ENCODE measurements at places on chromosomes 3 and 15.

- DNase-seq, result no peak
Measured at GRCh38 chr15:32718227-32718820, 520 bp downstream of the GREM1 start.

GRCh38 chr3:116552246-116552645, 107.0 kb upstream of the LSAMP start:
- DNase-seq, result no peak

DNA sequence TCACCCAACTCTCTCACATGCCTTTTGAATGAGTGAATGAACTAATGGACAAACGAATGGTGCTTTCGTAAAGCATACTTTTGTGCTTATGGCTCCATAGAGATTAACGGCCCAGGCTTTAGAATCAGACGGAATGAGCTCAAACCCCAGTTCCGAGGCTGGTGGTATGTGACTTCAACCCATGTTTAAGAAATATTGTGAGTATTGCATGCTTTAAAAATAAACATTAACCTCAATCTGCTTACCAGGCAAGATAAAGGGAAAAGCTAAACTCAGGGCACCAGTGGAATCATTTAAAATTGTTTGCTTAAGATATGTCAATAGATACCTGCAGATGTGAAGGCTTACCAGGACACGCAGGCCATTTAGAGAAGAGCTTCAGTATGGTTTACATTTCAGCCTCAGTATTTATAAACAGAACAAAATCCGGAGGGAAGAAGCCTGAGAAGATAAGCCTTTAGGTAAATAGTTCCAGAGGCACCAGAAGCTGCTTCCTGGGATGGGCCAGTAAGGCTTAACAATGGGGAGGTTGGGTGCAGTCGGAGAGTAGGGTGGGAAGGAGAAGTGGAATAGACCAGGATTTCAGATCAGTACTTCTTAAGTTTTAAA, 186.4 kb downstream of the ADAMTS9 start:
- no peak for DNase-seq

GRCh38 chr3:41363830-41364523, 164.7 kb downstream of the CTNNB1 start:
- DNase-seq, result no peak

GRCh38 chr3:15794842-15795650, 2.7 kb downstream of the ANKRD28 start:
- DNase-seq, result no peak

DNA sequence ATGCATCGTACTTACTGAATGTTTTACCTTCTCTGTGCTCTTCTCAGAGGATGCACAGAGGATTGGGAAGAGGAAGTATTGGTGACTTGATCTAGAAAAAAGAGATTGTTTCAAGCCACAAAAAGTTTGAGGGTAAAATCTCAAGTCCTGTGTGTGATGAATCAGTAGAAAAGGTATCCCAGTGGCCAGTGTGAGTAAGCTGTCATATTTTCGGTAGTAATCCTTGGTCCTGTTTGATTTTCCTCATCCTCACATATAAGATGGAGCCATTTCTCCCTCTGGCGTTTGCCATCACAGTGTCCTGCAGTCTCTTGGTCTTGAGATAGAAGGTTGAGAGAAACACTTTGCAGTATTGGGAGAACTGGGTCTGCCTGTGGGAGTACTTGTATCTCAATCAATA, 166.8 kb downstream of the LPP start:
- DNase-seq, result no peak

DNA sequence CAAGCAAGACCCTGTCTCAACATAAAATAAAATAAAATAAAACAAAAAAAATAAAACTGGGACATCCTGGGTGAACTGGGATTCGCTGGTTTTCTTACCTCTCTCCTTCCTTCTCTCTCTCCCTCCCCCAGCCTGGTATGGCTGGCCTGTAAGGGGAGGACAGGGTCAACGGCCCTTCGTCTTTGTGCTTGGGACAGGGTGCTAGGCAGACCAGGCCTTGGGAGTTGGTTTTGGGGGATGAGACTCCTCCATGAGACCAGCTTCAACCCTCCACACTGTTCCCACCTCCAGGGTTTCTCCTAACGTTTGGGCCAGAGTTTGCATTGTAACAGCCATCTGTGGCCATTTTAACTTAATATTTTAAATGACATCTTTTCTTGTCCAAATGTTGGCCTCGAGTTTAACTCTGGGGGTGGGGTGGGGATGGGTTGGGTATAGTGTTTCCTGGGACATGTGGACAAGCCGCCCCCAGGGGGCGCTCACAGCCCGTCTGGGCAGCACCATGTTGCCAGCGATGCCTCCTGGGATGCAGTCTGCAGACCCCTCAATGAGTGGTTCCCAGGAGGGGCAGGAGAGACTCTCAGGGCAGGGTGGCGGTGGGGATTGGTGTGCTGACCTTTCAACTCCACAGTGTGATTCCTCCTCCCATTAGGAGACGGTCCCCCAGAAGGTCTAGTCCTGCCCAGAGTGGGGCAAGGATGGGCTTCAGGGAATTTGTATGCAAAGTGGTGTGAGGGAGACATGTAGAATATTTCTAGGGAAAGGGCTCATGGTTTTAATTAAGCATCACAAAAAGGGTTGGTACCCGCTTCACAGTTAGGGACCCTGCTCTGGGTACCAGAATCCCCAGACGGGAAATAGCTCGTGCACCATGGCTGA, 37.7 kb upstream of the LCTL start:
- DNase-seq, result peak; percentile 2

DNA sequence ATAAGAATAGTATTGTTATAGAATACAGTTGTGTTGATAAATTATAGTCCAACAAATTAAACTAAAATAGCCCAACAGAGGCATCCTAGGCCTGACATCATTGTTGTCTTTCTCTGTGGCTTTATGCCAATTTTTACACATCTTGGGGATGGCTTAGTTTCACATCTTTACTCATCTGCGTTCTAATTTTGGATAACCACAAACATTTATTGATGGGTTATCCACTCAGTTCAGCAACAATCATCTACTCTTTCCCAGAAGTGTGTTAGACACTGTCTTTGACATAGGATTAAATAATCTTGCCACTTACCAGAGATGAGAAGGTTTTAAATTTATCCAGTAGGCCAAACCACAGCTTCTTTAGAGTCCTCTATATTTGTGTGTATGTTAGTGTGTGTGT, 120.8 kb upstream of the PHLDB2 start:
- DNase-seq, result no peak

- DNase-seq, result no peak
Measured at GRCh38 chr3:29899021-29899420, 618.1 kb downstream of the RBMS3 start.

- DNase-seq, result no peak
Measured at GRCh38 chr15:22939652-22940061, 40.5 kb downstream of the CYFIP1 start.

DNA sequence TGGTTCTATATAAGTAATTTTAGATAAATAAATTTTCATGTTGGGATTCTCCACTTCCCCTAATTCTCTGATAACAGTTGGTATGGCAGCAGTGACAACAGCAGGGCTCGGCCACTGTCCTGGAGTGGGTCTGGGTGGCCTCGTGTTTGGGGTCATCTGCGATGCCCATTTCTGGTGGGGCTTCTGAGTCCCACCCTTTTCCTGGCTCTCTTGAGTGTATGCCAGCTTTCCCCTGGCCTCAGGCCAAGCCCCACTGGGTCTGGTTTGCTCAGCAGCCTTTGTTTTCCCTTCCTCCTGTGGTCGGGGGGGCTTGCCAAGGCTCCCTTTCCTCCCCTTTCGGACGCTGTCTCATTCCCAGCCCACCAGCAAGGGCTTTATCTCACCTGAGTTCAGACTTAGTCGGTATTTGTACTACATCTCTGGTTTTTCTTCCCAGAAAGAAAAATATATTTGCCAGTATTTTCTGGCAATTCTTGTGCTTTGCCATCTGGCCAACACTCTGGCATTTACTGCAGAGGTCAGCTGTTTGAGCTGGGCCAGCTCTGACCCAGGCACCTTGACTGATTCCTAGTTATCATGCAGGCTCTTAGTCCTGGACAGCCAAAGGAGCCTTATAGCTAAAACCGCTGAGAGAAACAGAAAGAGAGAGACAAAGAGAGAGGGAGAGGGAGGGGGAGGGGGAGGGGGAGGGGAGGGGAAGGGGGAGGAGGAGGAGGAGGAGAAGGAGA, 35.2 kb downstream of the MYZAP start:
- DNase-seq, result no peak

DNA sequence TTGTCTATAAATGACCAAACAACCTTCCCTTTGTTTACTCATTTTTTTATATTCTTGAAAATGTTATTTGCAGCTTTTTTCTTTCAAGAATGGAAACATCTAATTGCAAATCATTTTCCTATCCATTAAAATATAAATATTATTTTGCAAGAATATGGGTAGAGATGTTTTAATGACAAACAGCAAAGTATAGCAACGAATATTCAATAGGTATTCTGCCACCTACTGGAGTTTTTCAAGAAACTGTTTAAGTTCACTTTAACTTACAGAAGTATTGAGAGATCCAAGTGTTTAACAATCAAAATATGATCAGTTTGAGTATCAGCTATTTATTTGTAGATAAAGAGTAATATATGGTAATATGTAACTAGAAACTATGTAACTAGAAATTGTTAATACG, 6.9 kb upstream of the EOGT start:
- DNase-seq, result no peak

DNA sequence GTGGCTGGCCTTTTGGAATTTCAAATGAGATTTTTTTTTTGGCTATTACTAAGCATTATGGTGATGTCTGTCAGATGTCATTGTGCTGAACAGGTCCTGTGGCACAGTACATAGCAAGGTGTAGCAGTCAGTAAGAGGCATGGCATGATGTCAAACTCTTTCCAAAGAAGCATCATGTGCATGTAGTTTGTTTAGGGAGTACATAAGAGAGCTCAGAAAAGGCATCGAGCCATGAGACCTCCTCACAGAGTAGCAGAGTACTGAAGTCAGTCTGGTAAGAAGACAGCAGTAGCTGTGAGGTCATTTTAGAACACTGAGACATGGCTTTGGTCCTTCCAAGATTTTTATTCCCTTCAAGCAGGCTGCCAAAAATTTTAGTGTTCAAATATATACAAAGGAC, 134.9 kb upstream of the SPRED1 start:
- no peak for DNase-seq

- no peak for DNase-seq
Measured at GRCh38 chr15:43886558-43886957, 59.8 kb downstream of the WDR76 start.

- DNase-seq, result no peak
Measured at GRCh38 chr3:55675478-55675877, 188.4 kb upstream of the WNT5A start.

DNA sequence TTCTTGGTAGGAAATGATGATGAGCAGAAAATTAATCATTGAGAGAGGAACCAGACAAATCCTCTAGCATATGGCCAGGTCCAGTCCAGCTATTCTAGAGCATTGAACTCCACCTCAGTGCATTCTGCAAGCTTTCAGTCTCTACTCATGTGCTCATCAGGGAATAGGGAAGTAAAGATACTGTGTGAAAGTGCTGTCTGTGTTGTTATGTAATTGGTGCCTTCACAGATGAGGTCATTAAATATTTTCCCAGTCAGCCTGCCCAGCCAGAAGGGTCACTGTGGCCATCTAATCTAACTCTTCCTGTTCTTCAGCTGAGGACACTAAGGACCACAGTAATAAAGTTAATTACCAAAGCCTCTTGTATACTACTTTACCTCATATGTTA, 28.2 kb downstream of the C3orf62 start:
- no peak for DNase-seq

DNA sequence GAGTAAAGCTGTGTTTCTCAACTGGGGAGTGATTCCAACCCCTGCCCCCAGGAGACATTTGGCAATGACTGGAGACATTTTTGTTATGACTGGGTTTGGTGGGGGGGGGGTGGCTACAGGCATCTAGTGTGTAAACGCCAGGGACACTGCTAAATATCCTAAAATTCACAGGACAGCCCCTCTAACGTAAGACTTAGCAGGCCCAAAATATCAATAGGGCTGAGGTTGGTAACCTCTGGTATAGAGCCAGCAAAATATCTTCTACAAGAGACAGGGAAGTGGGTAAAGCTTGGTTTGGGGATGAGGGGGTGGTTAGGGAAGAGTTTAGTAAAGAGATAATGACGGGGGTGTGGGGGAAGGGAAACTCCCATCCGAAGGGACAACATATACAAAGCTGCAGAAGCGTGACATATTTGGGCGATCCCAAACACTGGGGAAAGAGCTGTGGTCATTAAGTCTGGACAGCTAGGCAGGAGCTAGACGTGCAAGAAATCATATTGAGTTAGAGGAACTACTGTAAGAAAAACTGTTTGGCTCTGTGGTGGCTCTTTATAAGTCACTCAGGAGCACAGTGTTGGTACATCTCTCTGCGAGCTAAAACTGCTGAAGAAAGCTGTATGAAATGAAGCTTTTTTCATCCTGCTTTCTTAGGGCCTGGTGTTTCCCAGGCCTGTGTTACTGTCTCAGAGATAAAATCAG, 697 bp upstream of the TRIM69 start:
- DNase-seq, result no peak

DNA sequence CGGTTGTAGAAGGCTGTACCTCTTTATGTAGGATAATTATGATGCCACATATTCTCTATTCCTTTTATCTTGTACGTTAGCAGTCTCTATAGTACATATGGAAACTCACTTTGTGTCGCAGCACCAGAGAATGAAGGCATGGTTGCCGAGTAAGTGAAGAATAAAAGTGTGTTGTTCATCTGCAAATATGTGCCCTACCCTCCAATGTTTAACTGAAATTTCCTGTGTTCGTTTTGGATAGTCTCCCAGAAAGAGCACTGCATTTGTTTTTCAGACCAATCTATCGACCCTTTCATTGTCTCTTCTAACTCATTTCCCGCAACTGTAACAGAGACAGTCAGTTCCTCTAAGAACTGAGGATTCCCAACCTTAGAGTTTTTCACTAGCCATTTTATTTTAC, 592.8 kb downstream of the TUSC7 start:
- no peak for DNase-seq

GRCh38 chr3:127233371-127233770, 40.4 kb downstream of the PRR23E start:
- DNase-seq, result no peak

- no peak for DNase-seq
Measured at GRCh38 chr3:63705092-63705645, 52.7 kb downstream of the SNTN start.

DNA sequence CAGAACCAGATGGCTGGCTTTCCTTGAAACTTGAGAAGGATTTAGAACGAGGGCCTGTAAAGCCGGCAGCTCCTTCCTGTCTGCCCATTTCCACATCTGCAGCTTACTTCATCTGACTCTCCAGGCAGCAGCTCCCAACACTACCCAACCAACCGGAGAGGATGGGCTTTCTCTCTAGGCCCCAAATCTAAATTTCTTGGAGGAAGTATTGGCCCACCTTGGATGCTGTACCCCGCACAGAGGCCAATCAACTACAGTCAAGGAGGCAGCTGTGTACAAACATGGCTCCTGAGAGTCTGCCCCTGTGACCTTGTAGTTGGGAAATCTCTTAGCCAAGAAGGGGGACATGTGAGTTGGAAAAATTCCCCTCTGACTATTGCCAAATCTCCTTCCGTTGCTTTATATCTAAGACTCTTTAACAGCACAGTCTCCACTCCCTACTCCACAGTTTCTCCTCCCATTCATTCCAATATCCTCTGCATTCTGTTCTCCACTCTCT, 8.0 kb upstream of the ACAP2 start:
- DNase-seq, result no peak

- no peak for DNase-seq
Measured at GRCh38 chr3:155416500-155417118, 123.1 kb upstream of the STRIT1 start.
